GDM1 (cell line): ENCODE measurements at places on chromosomes 4 and X.
A peak's percentile ranks its signal among the peaks of the same experiment; 100 is the strongest.

DNA sequence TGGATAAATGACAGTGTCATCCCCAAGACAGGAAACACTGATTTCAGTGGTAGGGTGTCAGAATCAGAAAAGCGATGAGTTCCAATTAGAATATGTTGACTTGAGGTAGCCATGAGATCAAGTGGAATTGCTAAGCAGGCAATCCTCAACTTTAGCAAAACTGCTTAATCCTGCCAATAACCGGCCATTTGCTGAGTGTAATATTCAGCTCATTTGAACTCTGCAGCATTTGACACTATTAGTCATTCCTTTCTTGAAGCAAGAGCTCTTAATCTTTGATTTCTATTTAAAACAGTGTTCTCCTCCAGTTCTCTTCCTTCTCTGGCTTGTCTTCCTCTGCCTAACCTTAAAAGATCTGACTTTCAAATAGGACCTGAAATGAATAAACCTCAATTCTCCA is 68.7 kb upstream of the DCLK2 start:
- DNase-seq: no peak

- DNase-seq: no peak
Observed at GRCh38 chrX:47927212-47927611, 76.6 kb downstream of the ZNF182 start.

GRCh38 chr4:42399393-42399792 is 2.1 kb downstream of the SHISA3 start:
- DNase-seq: no peak

DNA sequence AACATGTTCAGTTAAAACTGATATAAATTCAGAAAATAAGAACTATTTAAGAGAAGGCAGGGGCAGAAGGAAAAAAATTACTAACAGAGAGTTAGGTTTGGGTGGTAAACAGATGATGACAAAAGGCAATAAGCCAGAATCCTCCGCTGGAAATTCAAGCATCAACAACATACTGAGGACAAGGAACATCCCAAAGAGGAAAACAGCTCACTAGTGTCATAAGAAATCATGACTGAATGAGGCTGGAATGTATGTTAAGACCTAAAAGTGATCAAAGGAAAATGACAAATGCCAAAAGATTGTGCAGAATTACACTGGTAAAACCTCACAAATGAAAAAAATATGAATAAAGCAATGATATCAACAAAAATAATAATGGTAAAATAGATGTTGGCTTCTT is 88.4 kb downstream of the WDFY3 start:
- DNase-seq: no peak

DNA sequence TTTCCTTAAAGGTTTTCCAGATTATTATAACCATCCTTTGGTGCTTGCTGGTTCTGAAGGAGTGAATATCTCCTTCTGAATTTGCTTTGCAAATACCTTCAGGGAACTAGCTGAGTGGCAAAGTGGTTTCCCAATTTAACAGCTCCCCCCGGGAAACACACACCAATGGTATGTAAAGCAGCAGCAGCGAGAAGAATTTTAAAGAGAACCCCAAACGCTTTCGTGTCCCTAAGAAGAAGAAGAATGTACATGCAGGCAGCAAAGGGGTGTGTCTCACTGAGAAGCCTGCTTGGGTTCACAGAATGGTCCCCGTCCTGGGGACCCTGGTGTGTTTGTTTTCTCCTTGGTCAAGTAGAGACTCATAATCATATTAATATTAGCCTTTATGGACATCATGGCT is 4.2 kb upstream of the AKAP17A start:
- no peak for DNase-seq

- DNase-seq: no peak
Observed at GRCh38 chr4:138035781-138036258, 206.3 kb downstream of the SLC7A11 start.

- no peak for DNase-seq
Observed at GRCh38 chrX:22575161-22575845, 302.6 kb downstream of the CBLL2 start.

GRCh38 chr4:40908297-40908696 is 158.5 kb downstream of the NSUN7 start:
- no peak for DNase-seq

- no peak for DNase-seq
Observed at GRCh38 chrX:148389629-148390028, 110.8 kb upstream of the AFF2 start.

DNA sequence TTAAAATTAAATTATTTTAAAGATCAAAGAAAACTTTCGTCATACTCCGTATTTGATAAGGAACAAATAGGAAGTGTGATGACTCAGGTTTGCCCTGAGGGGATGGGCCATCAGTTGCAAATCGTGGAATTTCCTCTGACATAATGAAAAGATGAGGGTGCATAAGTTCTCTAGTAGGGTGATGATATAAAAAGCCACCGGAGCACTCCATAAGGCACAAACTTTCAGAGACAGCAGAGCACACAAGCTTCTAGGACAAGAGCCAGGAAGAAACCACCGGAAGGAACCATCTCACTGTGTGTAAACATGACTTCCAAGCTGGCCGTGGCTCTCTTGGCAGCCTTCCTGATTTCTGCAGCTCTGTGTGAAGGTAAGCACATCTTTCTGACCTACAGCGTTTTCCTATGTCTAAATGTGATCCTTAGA is at the start of gene CXCL8:
Gene CXCL8 (plus strand): TSS at position 217 of the 426 bp plus-strand sequence. CDS start 90 bp downstream, at position 307.
- DNase-seq: peak; percentile 83

- no peak for DNase-seq
Observed at GRCh38 chr4:123471655-123472369, 75.2 kb downstream of the SPRY1 start.

- DNase-seq: no peak
Observed at GRCh38 chr4:76943129-76943620, 6.4 kb upstream of the SEPTIN11 start.

DNA sequence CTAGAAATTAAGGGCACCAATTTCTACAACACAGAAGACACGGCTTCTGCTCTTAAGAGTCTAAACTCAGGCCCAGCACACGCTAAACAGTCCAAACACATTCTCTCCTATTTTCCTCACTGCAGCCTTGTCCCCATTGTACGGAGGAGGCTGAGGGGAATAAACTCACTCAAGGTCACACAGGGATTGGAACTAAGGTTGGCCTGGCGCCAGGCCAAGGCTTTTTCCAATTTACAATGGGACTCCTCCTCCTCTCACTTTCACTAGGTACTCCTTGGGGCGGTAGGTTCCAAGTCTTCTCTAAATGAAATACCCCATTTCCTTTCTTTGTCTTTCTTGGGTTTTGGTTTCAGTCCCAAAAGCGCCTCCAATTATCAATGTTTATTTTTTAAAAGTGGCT is 48.7 kb upstream of the CRMP1 start:
- DNase-seq: no peak

DNA sequence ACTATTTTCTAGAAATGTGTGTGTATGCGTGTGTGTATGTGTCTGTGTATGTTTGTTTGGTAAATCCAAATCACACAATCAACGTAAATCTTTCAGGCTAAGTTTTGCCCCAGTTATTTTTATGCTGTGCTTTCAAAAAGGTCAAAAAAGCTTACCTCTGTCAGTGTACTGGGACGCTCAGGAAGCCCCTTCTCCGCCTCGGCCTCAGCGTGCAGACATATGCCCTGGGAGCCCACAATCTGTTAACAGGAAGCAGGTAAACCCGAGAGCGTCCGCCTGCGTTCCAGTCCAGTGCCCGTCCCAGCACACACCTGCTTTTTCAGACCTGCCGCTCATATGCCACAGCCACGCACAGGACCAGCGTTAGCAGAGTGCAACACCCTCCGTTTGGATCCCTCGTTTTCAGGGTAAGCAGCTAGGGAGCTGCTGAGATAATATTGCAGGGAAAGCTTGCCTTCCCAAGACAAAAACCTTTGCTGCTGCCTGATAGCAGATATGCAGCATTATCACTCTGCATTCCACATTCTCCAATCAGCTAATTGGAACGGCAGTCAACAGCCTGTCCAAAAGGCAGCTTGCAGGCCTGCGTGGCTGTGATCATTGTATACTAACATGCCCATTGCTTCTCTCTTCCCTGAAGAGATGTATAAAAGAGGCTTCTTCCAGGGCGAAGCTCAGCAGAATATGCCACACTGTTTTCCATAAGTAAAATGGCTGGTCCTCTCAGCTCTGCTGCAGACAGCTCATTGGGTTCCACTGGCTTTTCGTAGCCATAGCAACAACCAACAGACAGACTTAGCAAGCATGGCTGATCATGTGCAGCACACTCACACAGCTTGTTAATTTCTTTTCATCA is at the start of gene SORBS2:
Gene SORBS2 (minus strand): TSS at position 686 of the 856 bp plus-strand sequence. CDS start 121,623 bp downstream, outside the sequence.
- no peak for DNase-seq

GRCh38 chr4:155305619-155306018 is 71.1 kb downstream of the MAP9 start:
- DNase-seq: no peak

- DNase-seq: no peak
Observed at GRCh38 chr4:112560084-112560483, 44.1 kb upstream of the NEUROG2 start.

DNA sequence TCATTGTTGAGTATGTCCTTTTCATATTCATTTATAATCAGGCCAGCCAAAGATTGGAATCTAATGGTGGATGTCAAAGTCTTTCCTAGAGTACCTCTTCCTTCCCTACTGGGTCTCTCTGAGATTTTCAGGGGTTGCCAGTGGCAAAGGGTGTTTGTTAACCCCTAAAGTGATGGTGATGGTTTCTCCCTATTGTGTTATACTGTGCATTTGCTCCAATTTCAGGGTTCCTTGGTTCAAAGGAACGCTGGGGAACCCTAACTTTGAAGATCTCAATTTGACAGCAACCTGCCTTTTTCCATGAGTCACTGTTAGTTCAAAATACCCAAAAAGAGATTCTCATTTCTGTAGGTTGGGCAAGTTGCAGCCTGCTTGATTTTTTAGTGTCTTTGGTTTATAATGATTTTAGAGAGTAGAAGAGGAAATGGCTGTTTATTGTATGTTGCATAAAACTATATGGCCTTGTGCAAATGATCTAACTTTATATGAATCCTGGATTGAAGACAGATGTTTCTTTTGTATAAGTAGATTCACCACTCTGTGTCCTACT is 23.0 kb downstream of the GAB1 start:
- DNase-seq: no peak

DNA sequence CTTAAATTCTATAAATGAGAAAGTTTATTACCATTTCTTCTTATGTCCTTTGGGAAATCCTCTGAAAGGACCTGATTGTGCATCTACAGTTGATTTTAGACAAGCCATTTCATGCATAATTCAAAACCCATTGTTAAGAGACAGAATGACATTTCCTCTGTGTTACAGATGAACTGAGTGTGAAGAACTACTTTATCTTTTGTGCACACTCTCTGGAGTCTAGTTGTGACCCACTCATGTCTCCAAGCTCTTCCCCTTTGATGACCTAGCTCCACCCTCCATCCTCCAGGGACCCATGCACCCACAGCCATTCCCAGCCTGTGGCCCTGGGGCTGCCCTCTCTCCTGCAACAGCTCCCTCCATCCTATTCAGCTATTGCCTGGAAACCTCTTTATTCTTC is 57.5 kb upstream of the BMPR1B start:
- no peak for DNase-seq

- no peak for DNase-seq
Observed at GRCh38 chr4:187227907-187228704, 504.4 kb upstream of the FAT1 start.

DNA sequence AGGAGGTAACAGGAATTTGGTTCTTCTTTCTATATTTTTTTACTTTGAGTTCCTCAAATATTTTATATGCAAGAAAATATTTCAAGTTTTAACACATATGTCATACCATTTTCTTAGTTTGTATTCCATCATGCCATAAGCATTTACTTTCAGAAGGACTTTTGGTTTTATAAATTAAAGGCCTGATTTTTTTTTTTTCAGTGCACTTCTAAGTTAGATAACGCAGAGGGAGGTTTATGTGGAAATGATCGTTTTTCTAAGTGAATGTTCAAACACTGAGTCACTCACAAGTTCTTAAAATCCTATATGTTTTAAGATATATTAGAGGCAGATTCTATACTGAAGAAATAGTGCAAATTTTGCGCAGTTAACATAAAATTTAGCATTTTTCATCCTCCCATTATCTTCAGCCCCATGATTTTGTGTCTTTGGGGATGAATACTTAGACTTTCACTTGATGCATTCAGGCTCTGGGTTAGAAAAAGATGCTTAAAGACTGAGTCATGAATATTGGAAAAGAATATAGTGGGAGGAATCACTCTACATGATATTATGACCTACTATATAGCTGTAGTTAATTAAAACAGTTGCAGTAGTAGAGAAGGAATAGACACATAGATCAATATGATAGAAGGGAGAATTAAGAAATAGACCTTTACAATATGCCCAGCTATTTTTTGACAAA is 54.9 kb downstream of the COL4A5 start:
- DNase-seq: no peak

DNA sequence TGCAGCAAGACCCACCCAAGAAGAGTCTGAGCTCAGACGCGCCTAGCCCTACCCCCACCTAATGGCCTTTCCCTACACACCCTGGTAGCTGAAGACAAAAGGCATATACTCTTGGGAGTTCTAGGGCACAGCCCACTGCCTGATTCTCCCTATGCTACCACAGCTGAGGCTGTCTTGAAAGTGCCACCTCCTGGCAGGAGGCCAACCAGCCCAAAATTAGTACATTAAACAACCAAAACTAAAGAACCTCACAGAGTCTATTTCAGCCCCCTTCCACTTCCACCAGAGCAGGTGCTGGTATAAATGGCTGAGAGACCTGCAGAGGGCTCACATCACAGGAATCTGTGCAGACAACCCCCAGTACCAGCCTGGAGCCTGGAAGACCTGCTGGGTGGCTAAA is 119.1 kb downstream of the HMGN5 start:
- DNase-seq: no peak

DNA sequence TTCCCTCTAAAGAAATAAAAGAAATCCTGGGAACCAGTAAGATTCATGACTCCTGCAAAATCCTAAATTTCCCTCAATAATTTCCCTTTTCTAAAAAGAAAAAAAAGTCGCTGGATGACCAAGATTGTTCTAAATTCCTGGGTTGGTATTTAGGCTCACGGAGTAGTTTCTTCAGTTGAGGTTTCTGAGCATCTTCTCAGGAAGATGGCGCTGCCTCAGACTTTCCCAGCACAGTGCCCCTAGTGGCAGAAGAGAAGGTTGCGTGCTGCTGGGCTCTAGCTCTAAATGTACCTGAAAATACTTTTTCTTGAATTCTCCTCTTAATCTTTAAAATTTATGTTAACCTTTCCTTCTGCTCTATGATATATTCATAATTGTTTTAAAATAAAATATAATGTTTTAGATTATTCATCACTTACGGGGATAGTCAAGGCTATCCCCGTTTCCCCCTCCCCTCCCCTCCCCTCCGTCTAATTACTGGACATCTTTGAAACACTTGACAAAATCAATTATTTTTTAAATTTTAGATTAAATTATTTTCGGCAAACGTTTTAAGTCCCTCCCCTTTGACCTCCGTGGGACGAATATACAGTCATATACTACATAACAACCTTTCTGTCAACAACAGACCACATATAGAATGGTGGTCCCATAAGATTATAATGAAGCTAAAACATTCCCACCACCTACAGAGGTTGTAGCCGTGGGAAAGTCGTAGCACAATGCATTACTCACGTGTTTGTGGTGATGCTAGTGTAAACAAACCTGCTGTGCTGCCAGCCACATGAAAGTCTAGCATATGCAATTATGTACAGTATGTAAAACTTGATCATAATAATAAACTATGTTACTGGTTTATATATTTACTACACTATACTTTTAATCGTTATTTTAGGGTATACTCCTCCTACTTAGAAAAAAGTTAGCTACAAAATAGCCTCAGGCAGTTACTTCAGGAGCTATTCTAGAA is 41.0 kb upstream of the GATB start:
- peak; percentile 12 for DNase-seq

- no peak for DNase-seq
Observed at GRCh38 chrX:28966331-28966730, 379.1 kb downstream of the IL1RAPL1 start.

- no peak for DNase-seq
Observed at GRCh38 chr4:165360041-165360695, 18.6 kb upstream of the CPE start.
